Urinary bladder (tissue), 4 donors: ENCODE measurements at places on chromosomes 3 and 15. TPM values are rescaled to one million over a fixed set of nuclear protein-coding genes. Genes with fewer than 3 reads are reported as not detected.

- DNase-seq = no peak
These were observed 9.0 kb downstream of the KIF9 start for GRCh38 chr3:47273564-47273963.

- DNase-seq = no peak
These were observed 2.7 kb upstream of the LSMEM2 start for GRCh38 chr3:50275996-50276761.

DNA sequence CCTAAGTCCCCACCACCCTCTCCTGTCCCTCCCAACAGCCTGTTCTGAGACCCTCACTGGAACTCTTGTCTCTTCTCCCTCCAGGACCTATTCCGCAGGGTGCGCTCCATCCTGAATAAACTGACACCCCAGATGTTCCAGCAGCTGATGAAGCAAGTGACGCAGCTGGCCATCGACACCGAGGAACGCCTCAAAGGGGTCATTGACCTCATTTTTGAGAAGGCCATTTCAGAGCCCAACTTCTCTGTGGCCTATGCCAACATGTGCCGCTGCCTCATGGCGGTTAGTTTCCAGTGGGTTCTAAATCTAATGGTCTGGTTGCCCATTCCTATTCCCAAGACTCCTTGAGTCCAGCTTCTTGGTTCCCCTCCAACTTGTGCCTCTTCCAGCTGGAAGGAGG, 9.3 kb downstream of the EIF4G1 start:
- DNase-seq = no peak

GRCh38 chr15:75775296-75776064, 62.8 kb upstream of the CSPG4 start:
- DNase-seq = no peak

Gene TP63
- polyA plus RNA-seq = 7.3 TPM

Gene PARL
- 49.5 TPM for polyA plus RNA-seq

DNA sequence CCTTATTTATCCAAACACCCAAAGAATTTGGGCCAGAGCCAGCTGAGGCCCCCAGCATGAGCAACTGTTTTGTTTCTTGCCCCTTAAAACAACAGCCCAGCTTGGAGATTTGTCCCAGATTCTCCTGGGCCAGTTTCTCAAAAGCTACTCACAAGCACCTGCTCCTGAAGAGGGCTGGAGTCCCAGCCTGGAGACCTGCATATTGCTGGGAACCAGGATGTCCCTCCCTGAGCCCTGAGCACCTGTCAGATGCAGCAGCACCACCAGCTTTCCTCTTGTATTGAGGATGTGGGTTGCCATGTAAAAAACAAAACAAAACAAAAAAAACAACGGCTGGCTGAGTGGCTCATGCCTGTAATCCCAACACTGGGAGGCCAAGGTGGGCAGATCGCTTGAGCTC, 7.0 kb upstream of the RFT1 start:
- DNase-seq = no peak

- DNase-seq = no peak
These were observed 13.9 kb downstream of the RASGRF1 start for GRCh38 chr15:79076661-79077060.

DNA sequence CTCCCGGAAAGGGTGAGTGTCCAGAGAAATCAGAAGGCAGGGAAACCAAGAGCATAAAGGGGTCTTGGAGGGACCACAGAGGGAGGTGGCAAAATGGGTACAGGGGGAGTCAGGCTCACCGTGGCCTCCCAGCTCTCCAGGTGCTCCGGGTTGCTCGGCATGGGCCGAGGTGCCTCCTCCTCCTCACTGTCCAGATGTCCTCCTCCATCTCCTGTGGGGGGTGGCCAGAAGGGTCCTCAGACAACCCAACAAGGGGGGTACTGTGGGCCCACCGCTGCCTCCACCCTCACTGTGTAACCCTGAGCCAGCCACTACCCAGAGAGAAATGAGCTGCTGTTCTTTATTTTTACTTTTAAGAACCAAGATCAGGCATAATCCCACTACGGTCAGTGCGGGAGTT, 30.4 kb upstream of the OR4F6 start:
- no peak for DNase-seq

GRCh38 chr3:39107388-39108199, at the start of the genes GORASP1 and TTC21A:
TSS of gene GORASP1 (minus strand) at chr3:39107627. CDS start at chr3:39107541, 86 bp downstream.
TSS of gene TTC21A (plus strand) at chr3:39107680. CDS start at chr3:39107838, 158 bp downstream.
- DNase-seq = peak; percentile 79

DNA sequence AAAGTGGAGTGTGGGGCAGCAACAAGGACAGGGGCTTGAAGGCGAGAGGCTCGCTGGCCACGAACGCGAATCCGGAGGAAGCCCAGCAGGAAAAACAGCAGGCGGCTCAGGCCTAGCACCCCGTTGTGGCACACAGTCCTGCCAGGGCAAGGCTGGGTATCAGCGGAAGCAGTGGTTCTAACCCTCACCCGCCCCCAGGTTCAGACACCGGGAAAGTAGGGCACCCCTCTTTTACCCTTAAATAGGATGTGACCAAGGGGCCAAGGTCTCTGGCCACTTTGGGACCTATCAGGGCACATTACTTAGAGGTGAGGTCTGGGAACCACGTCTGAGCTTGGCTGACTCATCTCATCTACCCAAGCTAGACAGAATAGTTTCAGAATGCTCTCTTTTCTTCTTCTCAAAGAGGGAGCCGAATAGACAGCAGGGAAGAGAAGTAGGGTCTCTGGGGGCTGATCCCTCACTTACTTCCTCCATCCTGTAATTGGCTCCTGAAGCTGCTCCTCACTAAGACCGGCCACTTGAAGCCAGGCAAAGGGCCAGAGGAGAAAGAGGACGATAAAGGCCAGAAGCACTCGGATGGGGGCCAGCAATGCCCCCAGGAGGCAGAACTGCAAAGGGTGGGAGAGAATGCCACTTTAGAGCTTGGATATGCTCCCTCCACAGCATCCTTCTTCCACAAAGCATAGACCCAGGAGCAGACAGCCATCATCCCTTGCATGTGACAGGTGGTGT, 1.7 kb downstream of the LPCAT4 start:
- no peak for DNase-seq

DNA sequence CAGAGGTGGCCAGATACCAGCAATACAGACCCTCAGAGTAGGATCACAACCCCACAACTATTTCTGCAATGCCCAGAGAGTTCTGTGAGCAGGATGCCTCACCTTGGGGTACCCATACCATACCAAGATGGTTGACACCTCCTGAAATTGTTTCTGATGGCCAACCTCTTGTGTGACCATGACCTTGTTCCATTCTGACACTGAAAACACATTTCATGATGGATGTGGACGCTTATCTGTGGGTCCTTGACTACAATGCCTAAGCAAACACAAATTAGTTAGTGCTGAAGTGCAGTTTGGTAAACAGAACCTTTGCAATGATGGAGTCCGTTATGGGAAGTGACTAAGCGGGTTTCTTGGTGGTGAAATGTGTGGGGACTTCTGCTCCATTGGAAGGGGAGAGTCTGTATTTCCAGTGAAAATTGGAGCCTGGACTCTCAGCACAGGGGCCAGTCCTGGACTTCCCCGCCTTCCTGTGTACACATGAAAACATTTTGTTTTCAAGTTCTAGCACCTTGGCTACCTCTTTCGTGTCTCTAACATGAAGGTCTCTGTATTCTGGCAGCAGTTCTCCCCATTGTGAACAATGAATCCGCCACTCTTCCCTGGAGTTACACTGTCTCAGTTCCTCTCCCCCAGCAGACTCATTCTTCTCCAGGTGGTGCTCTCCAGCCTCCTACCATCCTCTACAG, 106.2 kb downstream of the XXYLT1 start:
- DNase-seq = no peak

DNA sequence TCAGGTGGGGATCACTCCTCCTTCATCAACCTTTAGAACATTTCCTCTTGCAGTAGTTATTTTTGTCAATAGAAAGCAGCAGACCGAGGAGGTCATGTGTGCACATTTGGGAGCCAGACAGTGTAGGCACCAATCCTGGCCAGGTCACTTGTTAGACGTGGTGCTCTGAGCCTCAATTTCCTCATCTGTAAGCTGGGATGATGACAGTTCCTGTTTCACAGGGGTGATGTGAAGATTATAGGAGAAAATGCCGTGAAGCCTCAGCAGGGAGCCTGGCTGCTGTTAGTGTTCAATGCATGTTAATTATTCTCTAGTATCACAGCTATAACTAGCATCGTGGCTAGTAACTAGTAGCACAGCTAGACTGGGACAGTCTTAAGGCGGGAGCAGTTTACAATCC, 64.7 kb downstream of the ATP2B2 start:
- no peak for DNase-seq

Gene ATP2B2
- polyA plus RNA-seq = 0.13 TPM

GRCh38 chr3:18051306-18051705, 308.9 kb upstream of the TBC1D5 start:
- DNase-seq = no peak

DNA sequence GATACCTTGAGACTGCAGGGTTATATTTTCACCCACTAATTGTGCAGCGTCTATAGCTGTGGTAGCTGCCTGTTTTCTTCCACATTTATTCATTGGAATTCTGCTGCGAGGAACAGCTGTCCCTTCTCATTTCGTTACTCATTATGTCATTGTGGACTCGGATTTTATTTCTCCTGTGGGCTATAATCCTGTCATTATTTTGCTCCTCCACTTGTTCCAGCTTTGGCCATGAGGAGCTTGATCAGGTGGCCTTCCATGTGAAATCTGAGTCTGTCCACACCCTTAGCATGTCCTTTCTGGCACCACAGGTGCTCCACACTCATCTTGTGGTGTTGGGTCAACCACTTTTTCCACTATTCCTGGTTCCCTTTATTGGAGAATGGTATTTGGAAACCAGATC, 14.8 kb downstream of the LYSMD4 start:
- DNase-seq = no peak

DNA sequence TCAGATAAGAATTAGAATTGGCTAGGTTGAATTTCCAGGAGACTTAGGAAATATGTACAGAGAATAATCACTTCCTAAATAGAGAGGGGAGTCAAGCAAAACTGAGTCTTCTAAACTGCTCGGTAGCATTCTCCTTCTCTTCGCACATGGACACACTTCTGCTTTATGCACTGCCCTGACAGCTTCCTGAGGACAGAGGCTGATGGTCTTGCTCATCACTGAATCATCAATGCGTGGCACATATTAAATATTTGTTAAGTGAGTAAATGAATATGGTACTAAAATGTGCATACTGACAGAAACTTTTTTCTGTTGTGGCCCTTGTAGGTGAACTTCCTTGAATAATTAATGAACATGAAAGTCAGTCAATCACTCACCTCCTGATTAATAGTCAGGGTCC, 315.5 kb downstream of the FHIT start:
- no peak for DNase-seq

Gene VGLL3
- polyA plus RNA-seq = 5.7 TPM

Gene ACKR4
- polyA plus RNA-seq = 2.1 TPM
